ENCODE measurements at places on chromosomes 2 and 18.

DNA sequence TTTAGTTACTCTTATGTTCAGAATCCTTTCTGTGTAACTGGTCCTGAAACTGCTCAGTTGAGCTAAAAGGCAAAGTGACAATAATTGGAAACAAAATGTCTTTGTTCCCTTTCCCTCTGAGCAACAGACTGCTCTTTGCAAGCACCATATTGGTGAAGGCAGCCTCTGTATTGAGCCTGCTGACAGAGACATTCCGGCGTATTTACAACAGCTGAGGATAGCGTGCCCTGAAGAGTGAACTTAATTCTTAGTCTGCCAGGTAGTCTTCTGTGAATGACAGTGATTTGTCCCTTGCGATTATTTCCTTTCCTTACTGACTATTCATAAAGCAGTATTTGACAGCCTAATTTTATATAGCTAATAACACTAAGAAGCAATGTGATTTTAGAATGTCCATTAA lies 239.1 kb downstream of the CPS1 start:
- no peak for DNase-seq

- DNase-seq: no peak
Observed at GRCh38 chr18:10453261-10453805, 1.1 kb upstream of the APCDD1 start.

DNA sequence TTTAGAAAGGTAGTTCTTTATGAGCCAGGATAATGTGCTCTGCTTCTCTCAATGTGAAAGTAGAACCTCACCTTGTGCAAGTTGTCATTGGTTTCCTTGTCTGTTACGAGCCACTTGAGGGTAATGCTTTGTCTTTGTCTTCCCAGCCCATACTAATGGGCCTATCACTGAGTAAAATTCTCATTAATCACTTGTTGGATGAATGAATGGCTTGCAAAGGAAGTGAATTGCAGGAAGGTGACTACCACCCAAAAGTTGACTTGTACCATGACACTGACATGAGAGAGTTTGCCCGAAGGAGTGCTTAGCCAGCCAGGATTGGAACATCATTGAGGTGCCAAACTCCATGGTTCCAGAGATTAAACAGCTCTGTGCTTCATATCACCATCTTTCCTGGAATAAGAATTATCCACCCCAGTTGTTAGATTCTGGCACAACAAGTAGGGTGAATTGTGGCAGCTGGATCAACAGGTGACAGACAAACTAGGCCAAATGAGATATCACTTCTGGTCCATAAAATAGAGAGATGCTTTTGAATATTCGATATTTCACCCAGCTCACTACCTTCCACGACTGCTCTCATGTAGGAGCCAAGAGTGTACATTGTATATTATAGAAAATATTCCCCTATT lies 20.5 kb upstream of the CD28 start:
- no peak for DNase-seq

DNA sequence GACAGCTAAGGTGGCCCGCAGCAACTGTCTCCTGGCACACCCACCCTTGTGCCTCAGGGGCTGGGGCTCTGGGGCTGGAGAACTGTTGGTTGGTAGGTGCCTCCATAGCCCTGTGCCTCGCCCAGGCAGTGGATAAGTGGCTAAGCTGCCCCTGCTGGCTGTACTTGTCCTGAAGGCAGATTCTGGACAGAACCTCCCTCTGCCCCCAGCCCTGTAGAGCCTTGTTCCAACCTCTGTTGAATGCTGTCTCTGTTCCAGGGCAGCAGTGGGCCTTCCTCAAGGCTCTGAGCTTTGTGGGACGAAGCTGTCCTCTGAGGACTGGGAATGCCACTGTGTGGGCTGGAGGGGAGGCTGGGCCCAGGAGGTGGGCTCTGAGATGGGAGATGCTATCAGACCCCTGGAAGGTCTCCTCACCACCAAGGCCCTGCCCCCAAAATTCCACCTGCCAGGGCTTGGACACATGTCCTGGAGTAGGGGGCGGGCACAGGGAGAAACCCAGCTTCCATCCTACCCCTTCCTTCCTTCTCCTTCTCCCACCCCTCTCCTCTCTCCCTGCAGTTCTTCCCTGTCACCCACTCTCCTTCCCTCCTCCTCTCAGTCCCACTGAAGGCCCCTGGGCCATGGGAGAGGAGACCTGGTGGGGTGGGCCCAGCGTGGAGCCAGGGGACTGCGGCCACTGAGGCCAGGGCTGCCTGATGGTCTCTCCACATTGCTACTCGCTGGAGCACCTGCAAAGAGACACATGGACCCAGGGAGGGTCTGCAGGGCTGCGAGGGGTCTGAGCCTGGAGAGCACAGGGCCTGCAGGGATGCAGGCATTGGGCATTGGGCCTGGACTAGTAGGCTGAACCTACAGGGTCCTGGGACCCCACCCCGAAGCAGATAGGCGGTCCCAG lies 1.7 kb upstream of the PDCD1 start:
- DNase-seq: peak; percentile 53

DNA sequence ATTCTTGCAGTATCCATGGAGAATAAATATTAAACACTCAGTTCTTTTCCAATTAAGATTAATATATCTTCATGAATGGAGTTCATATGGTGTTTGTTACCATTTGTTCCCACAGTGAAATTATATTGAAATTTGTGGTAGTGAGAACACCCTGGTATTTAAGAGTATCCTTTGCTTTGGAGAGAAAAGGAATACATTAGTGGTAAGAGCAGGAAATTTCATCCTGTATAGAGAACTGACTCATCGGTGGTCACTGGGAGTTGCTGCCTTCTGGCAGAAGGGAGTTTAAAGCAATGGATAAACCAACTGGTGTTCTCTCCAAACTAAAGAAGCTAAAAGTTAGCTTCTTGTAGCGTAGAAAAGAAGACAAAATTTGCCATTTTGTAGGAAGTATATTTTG lies 107.3 kb downstream of the MYO1B start:
- no peak for DNase-seq

DNA sequence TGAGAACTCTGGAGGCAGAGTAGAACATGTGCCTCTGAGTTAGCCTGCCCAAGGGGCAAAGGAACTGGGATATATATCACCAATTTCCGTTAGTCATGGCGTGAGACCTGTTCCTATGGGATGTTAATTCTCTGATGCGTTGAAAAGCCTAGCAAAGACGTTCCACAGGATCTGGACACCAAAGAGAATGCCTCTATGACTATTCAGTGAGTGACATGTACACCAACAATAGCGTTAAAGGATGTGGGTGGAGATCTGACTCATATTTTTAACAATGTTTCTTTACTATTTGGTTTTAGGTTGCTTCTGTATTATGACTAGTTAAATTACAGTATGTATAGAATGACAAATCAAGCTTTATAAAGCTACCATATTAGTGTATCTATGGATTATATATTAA lies 320.9 kb upstream of the MC4R start:
- DNase-seq: no peak

DNA sequence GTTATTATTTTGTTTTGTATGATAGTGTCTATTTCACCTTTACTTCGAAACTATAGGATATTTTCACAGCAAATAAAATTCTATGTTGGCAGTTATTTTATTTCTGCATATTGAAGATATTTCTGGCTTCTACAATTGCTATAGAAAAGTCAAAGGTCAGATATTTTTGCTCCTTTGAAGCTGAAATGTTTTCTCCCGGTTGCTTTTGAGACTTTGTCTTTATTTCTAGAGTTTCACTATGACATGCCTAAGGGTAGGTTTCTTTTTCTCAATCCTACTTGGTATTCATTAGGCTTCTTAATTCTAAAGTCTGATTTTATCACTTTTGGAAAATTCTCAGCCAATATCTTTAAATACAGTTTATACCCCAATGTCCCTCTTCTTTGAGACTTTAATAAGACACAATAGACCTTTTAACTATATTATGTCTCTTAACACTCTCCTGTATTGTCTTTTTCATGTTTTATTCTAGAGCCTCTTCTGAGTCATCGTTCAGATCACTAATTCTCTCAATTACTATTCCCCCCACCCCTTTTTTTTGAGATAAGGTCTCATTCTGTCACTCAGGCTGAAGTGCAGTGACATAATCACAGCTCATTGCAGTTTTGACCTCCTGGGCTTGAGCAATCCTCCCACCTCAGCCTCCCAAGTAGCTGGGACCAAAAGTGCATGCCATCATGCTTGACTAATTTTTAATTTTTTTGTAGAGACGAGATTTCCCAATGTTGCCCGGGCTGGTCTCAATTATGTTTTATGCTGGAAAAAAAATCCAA lies 50.5 kb downstream of the USP37 start:
- DNase-seq: no peak

DNA sequence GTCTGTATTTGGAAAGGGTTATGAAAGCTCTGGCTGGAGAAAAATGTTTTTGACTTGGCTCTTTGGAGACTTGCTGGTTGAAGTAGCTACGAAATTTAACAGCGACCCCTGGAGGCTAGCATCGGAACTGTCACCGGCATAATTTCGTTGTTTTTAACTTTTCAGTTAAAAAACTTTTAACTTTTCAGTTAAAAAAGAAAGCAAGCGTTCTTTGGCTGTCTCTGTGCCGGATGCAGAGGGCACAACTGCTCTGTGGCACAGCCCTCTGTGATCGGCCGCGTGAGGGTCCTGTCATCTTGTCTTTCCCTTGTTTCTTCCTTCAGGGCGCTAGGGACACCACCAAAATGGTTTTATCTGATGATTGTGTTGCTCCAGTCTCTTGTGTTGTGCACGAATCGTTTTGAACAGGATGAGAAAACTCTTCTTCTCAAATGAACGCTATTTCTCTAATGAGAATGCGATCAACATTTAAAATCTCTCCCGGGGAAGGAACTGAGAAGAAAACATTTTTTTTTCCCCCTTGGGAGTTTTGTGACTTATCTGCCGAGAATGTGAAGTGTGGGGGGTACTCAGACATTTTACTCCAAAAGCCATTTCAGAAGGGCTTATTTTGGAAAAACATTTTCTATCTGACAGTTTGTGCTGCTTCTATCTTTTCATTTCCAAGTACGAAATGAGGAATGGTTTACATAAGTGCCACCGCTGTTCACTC lies 57.1 kb downstream of the ADCYAP1 start:
- DNase-seq: no peak

GRCh38 chr2:120854766-120855530 lies 119.3 kb downstream of the GLI2 start:
- DNase-seq: no peak

- peak; percentile 41 for DNase-seq
Observed at GRCh38 chr2:62369541-62370202, 136.3 kb downstream of the TMEM17 start.

DNA sequence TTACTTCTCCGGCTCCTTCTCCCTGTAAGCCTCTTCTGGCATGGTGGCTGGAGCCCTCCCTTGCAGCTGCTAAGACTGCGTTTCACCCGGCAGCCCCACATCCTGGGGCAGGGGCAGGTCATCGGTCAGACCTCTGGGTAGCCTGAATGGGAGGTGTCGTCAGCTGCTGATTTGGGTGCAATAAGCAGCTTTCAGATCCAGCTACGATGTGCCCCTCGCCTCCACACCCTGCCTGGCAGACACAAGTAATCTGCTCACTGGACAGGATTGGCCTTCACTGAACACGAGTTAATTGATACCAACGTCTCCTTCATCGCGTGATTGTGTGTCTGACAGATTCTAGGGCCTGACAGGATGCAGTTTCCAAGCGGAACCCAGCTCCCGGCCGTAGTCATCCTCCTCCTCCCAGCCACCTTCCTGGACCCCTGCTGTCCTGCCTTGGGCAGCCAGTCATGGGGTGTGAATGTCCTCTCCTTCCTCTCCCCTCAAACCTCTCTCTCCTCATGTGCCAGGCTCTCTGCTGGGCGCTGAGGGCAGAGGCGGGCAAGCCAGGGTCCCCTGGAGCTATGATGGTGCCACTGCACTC lies 18.9 kb upstream of the PDIA6 start:
- no peak for DNase-seq

GRCh38 chr2:224449212-224450147 lies 47.6 kb upstream of the FAM124B start:
- DNase-seq: peak; percentile 17

DNA sequence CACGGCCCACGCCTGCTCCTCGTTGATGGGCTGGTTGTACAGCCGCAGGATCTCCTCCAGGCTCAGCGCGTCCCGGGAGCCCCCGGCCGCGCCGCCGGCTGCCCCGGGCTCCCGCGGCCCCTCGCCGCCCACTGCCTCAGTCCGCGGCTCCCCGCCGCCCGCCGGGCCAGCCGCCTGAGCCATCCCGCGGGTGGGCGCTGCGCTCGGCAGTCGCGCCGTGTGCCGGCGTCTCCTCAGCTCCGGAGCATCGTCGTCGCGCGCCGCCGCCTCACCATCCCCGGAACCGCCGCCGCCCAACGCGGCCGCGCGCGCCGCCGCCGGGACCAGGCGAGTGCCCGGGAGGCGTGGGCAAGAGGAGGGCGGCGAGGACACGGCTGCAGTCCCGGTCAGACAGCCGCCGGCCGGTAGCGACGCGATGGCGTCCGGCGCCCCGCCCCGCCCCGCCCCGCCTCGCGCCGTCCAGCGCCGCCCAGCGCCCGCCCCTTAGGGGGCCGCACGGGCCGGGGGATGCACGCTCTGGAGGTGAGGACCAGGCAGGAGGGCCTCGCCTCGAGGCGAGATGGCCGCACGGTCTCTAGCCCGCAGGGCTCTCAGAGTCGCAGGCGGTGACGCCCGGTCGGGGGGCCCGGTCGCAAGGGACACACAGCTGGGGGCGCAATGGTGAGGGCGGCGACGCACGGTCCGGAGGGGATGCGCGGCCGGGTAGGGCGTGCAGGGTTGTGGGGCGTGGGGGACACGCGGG lies at the start of gene SPIRE1:
TSS of gene SPIRE1 (minus strand) at position 424 of the 742 bp plus-strand sequence. CDS start at position 183, 241 bp downstream.
- DNase-seq: peak; percentile 61

- DNase-seq: no peak
Observed at GRCh38 chr2:85737481-85737880, 16.3 kb upstream of the ATOH8 start.

- DNase-seq: no peak
Observed at GRCh38 chr18:22831441-22831904, 101.7 kb upstream of the RBBP8 start.

DNA sequence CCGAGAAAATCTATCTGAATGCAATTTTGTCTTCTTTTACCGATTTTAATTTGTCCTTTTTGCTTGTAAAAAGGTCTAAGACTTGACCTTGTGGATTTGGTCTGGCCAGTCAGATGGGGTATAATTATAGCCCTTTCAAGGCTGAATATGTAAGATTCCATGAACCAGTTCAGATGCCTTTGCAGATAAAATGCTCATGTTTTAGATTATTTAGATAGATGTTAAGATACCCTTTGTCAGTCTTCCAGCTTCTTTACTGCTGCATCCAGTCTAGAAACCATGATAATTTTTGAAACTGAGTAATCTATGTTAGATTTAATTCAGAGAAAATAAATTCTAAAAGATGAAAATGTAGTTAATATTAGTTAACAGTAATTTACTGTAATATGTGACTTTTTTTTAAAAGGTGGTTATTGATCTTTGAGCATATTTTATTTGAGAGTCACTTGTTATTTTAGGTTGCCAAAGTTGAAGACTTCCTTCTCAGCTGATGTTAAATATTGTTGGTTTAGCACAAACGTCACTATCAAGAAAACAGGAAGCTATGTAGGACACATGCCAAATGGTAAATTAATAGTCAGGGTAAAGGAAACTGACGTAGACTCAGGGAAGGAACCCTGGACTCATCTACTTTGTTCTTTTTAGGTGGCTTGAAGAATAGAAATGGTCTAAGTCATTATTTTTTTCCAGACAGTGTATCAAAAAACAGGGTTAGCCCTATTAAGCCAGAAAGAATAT lies 29.8 kb downstream of the BABAM2 start:
- DNase-seq: no peak
